GM23338 (cell line): ENCODE measurements at places on chromosomes 6 and 20. TPM values are rescaled to one million over a fixed set of nuclear protein-coding genes. Genes with fewer than 3 reads are reported as not detected.

LSM14B gene
- total RNA-seq, result 46.3 and 55.7 TPM in 2 replicates

OR2B6 gene
- total RNA-seq, result not detected in 2 replicates

SEC63 gene
- total RNA-seq, result 48.2 and 48.5 TPM in 2 replicates

LY86 gene
- not detected in 2 replicates for total RNA-seq

C4B gene
- total RNA-seq, result 0.39 TPM in 1 of 2 replicates, not detected in the other

DNA sequence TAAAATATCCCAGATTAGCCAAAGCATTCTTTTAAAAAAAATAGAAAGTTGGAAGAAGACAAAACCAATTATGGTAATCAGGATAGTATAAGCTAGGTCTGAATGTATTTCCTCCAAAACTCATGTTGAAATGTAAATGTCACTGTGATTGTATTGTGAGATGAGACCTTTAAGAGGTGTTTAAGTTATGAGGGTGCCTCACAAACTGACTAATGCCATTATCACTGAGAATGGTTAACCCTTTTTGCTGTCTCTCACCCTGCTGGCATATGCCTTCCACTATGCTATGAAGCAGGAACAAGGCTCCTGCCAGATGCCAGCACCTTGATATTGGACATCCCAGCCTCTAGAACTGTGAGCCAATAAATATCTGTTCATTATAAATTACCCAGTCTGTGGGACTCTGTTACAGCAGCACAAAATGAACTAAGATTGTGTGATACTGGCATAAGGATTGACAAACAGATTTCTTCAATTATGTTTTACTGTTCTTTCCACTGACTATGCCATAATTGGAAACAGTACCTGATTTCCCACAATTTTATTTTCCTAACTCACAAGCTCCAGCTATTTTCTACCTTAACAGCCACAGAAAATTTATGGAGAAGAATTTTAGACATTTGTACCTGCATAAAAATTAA is 63.8 kb downstream of the IBTK start:
- H3K27me3 ChIP-seq, result no peaks in the 10 kb centered on the region
- H3K27ac ChIP-seq, result no peak overlapping the region
- no peak for DNase-seq
- H3K4me1 ChIP-seq, result no peaks in the 10 kb centered on the region
- peaks cover 10% of the 10 kb centered on the region; the same call in 1 of the 2 replicates for H3K36me3 ChIP-seq

DNA sequence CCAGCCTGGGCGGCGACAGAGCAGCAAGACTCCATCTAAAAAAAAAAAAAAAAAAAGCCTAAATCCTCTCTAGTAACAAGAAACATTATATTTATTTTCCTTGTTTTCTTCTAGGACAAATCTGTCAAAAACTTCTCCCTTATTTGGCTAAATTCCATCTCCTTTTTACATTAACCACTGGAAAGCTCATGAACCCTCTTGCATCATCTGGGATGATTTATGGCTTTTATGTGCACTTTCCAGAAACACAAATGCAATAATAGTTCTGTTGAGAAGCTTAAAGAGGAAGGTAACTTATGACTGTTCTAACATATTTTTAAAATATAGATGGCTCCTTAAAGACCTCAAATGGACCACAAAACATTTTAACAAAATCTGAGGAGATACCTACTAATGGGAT is 526.1 kb upstream of the SPTLC3 start:
- no peak overlapping the region for H3K4me3 ChIP-seq
- no peaks in the 10 kb centered on the region for H3K4me1 ChIP-seq
- no peaks in the 10 kb centered on the region for H3K27me3 ChIP-seq
- H3K27ac ChIP-seq, result no peak overlapping the region

DNA sequence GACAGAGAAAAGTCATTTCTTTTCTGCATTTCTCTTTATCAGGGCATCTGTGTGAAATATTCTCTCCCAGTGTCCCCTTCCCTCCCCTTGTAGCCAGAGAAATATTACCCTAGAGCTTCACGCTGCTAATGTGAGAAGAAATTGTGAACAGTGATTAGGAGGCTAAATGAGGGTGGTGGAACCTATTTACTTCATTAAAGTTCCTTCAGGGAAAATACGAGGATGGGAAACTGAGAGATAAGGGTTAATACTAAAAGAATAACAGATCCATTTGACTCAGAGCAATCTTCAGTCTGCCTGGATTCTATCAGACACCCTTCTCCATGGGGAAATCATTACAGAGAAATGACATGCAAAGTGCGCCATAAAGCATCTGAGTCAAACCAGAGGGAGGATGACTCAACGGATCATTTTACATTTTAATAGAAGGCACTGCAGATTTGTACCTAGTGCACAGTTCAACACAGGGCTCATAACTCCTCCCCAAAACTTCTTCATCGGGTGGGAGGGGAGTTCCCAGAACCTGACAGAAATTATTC is 131.3 kb downstream of the GJA10 start:
- H3K4me3 ChIP-seq, result no peak overlapping the region
- H3K4me1 ChIP-seq, result no peaks in the 10 kb centered on the region; the same call in 1 of the 2 replicates
- no peak overlapping the region for H3K27ac ChIP-seq
- H3K36me3 ChIP-seq, result no peaks in the 10 kb centered on the region
- no peak for DNase-seq

DNA sequence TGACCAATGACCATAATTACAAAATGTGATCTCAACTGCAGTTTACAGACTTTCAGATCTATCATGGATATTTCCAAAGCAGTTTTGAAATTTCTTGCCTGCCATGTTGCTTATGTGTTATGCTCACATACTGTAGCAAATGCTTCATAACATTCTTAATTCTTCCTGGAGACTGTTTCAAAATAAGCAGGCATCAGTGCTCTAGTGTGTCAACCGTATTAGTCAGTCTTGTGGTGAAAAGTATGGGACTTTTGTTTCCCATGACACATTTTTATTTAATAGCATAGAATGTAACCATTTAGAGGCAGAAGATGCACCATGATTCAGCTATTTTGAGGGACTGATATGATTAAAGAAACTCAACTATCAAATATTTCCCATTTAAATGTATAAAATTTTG is 1.7 kb downstream of the POPDC3 start:
- no peak overlapping the region for H3K27ac ChIP-seq
- H3K4me3 ChIP-seq, result 0 out of 2 replicates have a peak overlapping the region, but pooled peaks have one; percentile 86
- H3K4me1 ChIP-seq, result peaks cover 29% of the 10 kb centered on the region
- no peak for DNase-seq
- H3K36me3 ChIP-seq, result no peaks in the 10 kb centered on the region
- peaks cover 38% of the 10 kb centered on the region for H3K27me3 ChIP-seq

GRCh38 chr20:25865715-25866656 is 169.3 kb upstream of the ZNF337 start:
- peak; percentile 85 for DNase-seq
- H3K27me3 ChIP-seq, result peaks cover 90% of the 10 kb centered on the region
- H3K36me3 ChIP-seq, result no peaks in the 10 kb centered on the region
- H3K4me3 ChIP-seq, result peak overlapping the region; percentile 61
- no peak overlapping the region for H3K27ac ChIP-seq

DNA sequence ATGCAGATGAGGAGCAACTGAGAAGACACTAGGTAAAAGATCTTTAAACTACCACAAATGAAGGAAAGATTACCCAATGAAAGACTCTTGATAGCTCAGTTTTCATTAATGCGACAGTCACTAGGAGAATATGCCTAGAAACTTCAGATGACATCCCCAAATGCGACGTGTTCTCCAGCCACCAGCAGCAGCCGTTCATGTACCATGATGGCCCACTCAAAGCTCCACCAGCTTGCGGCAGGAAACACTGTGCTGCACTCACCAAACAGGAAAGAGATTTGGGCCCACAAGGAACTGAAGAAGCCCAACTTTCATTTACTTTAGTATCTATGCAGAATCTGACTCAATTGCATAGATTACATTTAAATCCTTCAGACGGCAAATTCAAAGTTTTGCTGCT is 7.5 kb downstream of the DIDO1 start:
- no peaks in the 10 kb centered on the region for H3K27me3 ChIP-seq
- DNase-seq, result no peak
- H3K36me3 ChIP-seq, result peaks cover 9% of the 10 kb centered on the region

- no peaks in the 10 kb centered on the region for H3K27me3 ChIP-seq
- no peak overlapping the region for H3K27ac ChIP-seq
- no peak overlapping the region for H3K4me3 ChIP-seq
Observed at GRCh38 chr20:49347156-49347555, 69.3 kb upstream of the ZNFX1 start.

GRCh38 chr6:95998133-95998532 is 17.6 kb upstream of the FUT9 start:
- H3K27ac ChIP-seq, result no peak overlapping the region
- no peak overlapping the region for H3K4me3 ChIP-seq
- no peaks in the 10 kb centered on the region for H3K27me3 ChIP-seq
- no peaks in the 10 kb centered on the region for H3K36me3 ChIP-seq

DNA sequence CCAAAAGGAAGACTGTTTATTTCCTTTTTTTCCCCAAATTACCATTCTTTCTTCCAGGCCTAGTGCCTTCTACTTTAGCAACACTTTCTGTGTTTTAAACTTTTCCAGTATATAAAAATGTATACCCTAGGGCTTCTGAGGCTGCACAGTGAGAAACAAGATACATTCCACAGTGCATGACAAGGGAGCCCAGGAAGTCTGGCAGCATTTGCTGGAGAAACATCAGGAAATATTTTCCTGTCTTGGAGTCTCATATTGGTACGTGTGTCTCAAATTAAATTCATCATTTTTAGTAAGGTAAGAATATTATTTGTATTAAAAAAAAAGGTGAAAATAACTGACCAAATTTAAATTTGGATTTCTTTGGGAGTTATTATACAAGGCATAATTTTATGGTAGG is 662.6 kb downstream of the RFPL4B start:
- peaks cover 1% of the 10 kb centered on the region for H3K4me1 ChIP-seq
- no peak for DNase-seq
- no peak overlapping the region for H3K27ac ChIP-seq

DNA sequence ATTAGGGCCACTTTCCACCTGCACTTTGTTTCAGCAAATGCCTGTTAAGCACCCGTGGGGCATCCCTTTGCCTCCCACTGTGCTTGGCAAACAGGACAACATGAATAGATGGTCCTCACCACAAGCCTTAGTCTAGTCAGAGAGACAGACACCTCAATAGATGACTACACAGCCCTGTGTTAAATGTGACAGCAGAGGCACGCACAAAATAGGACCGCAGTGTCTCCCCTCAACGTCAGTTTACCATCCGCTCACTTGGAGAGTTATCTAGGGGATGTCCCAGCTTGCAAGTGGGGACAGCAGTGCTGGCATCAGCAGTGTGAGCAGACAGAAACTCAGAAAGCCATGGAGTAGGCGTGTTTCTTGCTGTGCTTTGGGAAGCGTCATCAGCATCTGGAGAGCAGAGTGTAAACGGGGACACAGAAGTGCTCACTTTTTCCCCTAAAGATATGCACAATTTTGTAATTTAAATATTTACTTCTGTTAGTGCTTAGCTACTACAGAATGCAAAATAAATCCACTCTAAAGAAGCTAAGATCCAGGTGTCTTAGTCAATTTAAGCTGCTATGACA is 66.0 kb upstream of the TXNDC5 start:
- no peaks in the 10 kb centered on the region for H3K4me1 ChIP-seq
- no peak overlapping the region for H3K4me3 ChIP-seq
- no peaks in the 10 kb centered on the region for H3K27me3 ChIP-seq
- H3K27ac ChIP-seq, result no peak overlapping the region
- H3K36me3 ChIP-seq, result no peaks in the 10 kb centered on the region
- DNase-seq, result no peak

- H3K36me3 ChIP-seq, result no peaks in the 10 kb centered on the region
- H3K27me3 ChIP-seq, result no peaks in the 10 kb centered on the region
- H3K4me3 ChIP-seq, result no peak overlapping the region
- H3K4me1 ChIP-seq, result no peaks in the 10 kb centered on the region
- H3K27ac ChIP-seq, result no peak overlapping the region
- DNase-seq, result no peak
Observed at GRCh38 chr6:45942953-45943352, 72.7 kb downstream of the CLIC5 start.

GRCh38 chr6:149033454-149033853 is 284.1 kb upstream of the TAB2 start:
- no peak overlapping the region for H3K4me3 ChIP-seq
- no peak overlapping the region for H3K27ac ChIP-seq
- H3K27me3 ChIP-seq, result no peaks in the 10 kb centered on the region
- peaks cover 26% of the 10 kb centered on the region for H3K4me1 ChIP-seq
- DNase-seq, result no peak
- no peaks in the 10 kb centered on the region for H3K36me3 ChIP-seq

- no peaks in the 10 kb centered on the region for H3K36me3 ChIP-seq
- no peak overlapping the region for H3K27ac ChIP-seq
- H3K4me1 ChIP-seq, result no peaks in the 10 kb centered on the region
- no peak for DNase-seq
Observed at GRCh38 chr20:50590348-50590664, 80.1 kb downstream of the PTPN1 start.

DNA sequence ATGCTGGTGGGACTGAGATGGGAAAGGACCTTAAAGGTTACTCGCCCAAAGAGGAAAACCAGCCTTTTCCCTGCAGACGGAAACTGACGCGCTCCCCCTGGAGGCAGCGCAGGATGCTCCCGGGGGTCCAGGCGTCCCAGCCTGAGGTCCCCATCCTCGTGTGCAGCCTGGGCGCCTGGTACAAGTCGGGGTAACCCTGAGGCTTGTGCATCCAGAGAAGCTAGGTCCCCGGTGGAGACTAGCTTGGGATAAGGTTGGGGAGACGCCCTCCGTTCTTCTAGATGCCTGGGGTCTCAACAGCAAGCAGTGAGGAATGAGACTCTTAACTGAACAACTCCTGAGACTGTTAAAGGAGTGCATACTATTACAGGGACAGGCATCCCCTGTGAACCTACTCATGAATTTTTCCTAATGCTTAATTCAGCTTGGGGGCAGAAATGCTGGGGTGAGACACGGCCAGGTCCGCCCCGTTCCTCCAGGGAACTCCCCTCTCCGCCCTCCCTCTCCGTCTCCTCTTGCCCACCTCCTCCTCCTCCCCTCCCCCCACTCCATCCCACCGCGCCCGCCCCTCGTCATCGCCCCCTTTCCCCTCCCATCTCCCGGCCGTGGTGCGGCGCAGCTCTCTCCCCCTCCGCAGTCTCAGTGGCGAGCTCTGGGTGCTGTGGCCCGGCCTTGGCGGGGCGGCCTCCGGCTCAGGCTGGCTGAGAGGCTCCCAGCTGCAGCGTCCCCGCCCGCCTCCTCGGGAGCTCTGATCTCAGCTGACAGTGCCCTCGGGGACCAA is at the start of gene PRSS35:
PRSS35 (plus strand) TSS at position 634 of the 781 bp plus-strand sequence. CDS start 10,908 bp downstream, outside the sequence.
- peaks cover 12% of the 10 kb centered on the region for H3K27me3 ChIP-seq
- no peak within 1 kb of the TSS for H3K27ac ChIP-seq
- peaks cover 9% of the 10 kb centered on the region for H3K4me1 ChIP-seq
- peak within 1 kb of the TSS; percentile 79 for H3K4me3 ChIP-seq

- no peak for DNase-seq
- H3K4me1 ChIP-seq, result peaks cover 5% of the 10 kb centered on the region; the same call in 1 of the 2 replicates
- no peak overlapping the region for H3K27ac ChIP-seq
Observed at GRCh38 chr20:7989379-7989778, 30.2 kb downstream of the TMX4 start.

DNA sequence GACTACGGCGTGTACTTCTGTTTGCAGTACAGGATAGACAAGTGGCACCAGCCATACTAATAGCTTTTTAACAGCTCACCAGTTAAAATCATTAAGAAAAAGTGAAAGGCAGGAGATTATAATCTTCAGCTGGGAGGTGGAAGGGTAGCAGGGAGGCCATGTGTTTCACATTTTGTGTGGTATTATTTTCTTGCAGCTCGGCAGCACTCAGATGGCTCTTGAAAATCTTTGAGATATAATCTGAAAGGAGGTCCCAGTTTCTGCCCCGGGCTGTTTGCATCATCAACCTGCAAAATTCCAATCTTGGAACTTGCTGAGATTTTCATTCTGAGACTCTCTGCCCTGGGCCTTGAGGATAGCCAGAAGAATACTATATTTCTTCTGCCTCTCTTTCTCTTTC is 87.5 kb upstream of the HDAC2 start:
- H3K36me3 ChIP-seq, result no peaks in the 10 kb centered on the region
- no peak overlapping the region for H3K4me3 ChIP-seq
- no peak for DNase-seq
- H3K27ac ChIP-seq, result no peak overlapping the region
- no peaks in the 10 kb centered on the region for H3K27me3 ChIP-seq
- no peaks in the 10 kb centered on the region for H3K4me1 ChIP-seq

- no peak for DNase-seq
- no peak overlapping the region for H3K4me3 ChIP-seq
- H3K27me3 ChIP-seq, result no peaks in the 10 kb centered on the region
Observed at GRCh38 chr6:118589649-118590365, 41.7 kb downstream of the PLN start.
